Jurkat, Clone E6-1 (cell line): ENCODE measurements at places on chromosomes 3 and 15.

DNA sequence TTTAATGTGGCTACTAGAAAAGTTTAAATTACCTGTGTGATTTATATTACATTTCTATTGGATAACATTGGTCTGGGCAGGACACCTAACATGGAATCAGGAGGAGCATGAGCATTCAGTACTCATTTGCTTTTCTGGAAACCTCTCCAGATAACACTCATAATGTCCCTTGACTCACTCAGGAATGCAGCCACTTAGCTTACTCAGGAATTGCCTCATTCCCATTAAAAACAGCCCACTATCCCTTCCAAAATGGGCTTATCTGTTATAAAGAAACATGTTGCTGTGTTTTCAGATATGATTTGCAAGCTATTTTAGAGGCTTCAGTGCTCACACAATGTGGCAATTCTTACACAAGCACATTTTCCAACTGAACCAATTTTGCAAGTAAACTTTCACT lies 17.1 kb downstream of the GBE1 start:
- no peak for DNase-seq

- DNase-seq, result no peak
Measured at GRCh38 chr3:155031186-155031585, 48.9 kb upstream of the MME start.

- peak; percentile 39 for DNase-seq
Measured at GRCh38 chr15:58760385-58761009, 10.6 kb upstream of the MINDY2 start.

DNA sequence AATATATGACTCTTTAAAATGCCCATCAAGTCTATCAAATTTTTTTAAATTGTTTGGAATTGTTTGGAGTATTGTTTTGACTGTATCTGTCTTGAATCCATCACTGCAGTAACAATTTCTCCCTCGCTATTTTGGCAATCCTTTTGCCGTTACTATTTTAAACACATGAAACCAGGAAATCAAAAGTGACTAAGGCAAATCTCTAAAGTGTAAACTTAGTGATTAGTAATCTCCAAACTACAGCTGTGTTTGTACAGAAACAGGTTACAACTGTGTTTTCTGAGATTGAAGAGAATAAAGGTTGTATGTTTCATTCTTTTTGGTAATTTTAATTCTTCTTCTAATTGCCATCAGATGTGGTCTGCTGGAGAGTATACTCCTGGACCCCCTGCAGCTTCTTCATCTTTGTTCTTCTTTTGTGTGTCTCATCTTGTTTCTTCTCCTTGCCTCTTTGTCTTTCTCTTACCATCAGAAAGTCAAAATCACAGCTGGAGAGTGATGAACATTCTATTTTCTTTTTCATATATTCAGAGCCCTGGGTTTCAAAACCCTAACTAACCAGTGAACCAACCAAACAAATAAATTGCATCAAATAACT lies 465.4 kb downstream of the RBMS3 start:
- DNase-seq, result no peak
